Fibroblast of villous mesenchyme (primary cell): ENCODE measurements at places on chromosomes 3 and 15.

GRCh38 chr15:35078221-35078915 is 6.7 kb downstream of the NANOGP8 start:
- peak; percentile 77 for DNase-seq

- no peak for DNase-seq
Observed at GRCh38 chr3:5499404-5499803, 311.9 kb downstream of the EDEM1 start.

GRCh38 chr3:42375121-42375800 is 35.1 kb downstream of the LYZL4 start:
- no peak for DNase-seq

DNA sequence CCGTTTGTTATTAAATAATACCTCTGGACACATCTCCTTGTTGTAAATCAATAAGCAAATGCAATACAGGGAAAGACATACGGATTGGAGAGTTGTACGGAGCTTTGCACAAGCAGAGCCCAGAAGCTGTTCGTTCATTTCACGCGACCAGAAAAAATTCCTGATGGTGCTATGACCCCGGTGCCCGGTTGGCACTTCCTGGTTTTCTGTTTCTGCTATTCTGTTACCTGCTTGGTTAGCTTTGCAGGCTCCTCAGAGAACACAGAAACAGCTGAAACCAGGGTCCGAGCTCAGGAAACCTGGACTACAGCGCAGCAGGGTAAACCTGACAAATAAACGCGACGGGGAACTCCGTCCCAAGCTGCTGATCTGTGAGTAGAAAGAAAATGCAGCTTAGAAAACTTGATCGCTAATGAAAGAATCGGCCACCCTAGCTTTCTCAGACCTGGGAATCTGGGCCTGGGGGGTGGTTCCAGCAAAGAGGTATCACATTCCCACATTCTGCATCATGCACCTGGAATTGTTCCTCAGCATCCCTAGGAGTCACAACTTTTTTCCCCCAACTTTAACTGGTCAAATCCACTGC is 845 bp downstream of the CNTN3 start:
- DNase-seq: no peak

GRCh38 chr15:47862402-47862801 is 145.1 kb downstream of the SEMA6D start:
- DNase-seq: no peak

DNA sequence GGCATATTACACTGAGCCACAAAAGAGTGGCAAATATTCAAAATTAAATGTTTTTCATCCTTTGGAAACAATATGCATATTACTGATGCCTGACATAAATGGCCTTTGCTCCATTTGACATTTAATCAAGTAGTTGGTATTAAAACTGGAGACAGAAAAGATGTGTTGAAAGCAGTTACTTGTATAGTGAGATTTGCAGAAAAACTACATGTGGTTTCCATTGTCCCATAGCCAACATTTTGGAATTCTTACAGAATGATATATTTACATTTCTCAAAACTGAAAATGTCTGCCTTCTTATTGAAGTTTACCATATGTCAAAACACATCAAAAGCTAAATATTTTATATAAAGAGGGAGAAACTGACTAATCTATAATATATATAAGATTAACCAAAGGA is 21.6 kb downstream of the SHOX2 start:
- DNase-seq: no peak
